ENCODE measurements at places on chromosomes 12 and 14.

DNA sequence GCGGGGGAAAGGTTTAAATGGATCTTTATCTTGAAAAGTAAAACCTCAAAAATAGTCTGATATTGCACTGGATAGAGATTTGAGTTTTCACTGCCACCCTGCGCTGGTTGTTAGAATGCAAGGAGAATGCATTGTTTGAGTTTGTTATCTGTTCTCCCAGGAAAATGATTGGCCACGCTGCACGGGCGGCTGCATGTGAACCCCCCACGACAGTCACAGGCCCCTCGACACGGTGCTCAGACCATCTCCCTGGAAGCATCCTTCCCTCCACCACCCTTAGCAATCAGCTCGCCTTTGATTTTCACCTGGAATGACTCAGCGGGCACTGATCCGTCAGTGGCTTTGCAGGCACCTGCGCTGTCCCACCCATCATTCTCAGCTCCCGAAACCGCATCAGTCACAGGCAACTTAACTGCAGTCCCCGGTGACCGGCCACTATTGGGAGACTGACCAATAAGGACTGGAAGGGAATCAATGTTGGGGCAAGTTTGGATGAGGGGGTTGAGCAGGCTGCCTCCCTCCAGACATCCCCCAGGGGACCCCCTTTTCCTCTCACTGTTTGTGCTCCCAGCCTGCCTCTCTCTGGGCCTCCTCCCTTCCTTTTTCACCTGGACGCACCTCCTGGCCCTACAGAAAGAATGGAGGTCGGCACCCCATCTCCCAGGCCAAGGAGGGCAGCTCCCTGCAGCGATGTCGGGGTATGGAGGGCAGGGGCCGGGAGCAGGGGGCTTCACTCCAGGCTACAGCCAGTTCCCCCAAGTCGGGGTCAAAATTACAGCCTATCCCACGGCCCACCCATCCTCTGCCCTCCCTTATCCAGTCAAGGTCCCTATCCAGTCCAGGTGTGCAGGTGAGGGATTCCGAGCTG, 28.5 kb upstream of the C14orf180 start:
- DNase-seq: no peak

- no peak for DNase-seq
Observed at GRCh38 chr14:78022059-78022458, 148.1 kb upstream of the NRXN3 start.

- no peak for DNase-seq
Observed at GRCh38 chr12:57551637-57552305, 1.9 kb downstream of the KIF5A start.

DNA sequence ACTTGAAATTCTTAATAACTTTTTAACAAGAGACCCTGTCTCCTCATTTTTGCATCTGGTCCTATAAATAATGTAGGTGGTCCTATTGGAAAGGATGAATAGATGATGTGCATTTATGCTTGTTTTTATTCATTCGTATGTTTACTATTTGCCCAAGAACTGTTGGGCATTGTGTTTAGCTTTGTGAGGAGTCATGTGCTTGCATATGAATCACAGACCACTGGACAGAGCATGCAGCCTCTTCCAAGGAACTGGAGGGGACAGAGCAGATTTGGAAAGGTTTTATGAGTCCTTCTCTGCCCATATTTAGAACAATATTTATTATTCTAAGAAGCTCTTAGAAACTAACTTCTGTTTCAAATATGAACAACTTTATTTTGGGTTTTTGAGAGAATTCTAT, 414.0 kb downstream of the SOX5 start:
- DNase-seq: no peak

- no peak for DNase-seq
Observed at GRCh38 chr12:20646239-20646827, 48.8 kb upstream of the SLCO1C1 start.

DNA sequence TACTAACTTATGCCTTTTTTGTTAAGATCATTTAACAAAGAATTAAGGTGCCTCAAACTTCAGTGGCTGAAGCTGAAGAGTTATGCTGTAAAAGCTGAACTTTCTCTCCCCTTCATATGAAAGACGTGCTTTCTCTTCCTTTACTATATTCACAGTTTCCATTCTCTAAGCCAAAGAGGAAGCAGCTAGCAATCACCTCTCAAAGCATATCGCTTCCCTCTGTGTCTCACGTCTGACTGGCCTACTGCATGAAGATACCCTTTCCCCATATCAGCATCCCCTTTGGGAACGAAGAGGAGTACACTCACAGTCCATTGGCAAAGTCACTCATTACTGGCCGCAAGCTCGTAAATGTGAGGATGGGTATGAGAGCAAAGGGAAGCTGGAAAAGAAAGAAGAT, 34.9 kb downstream of the SLC11A2 start:
- DNase-seq: no peak

DNA sequence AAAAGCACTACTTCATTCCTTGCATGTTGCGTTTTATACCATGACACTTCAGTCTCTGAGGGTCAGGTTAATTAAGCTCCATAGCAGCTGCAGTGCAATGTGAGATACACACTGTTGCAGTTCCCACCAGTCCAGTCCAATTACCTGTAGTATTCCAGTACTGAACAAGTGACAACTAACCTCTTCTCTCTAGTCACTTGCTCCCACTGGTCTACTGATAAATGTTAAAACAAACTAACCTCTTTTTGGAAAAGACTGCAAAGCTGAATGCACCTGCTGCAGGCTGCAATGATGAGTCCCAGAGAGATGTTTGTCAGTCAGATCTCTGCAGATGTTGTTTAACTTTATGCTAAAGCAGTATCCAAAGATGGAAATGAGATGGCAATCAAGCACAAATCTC, 7.9 kb downstream of the NOVA1 start:
- DNase-seq: no peak

GRCh38 chr12:5247144-5247543, 184.8 kb upstream of the NTF3 start:
- no peak for DNase-seq

- no peak for DNase-seq
Observed at GRCh38 chr12:111756681-111757080, 10.1 kb upstream of the ALDH2 start.

GRCh38 chr12:26150736-26151450, 26.1 kb upstream of the BHLHE41 start:
- DNase-seq: no peak

GRCh38 chr14:84937449-84937848, 592.5 kb upstream of the FLRT2 start:
- no peak for DNase-seq

DNA sequence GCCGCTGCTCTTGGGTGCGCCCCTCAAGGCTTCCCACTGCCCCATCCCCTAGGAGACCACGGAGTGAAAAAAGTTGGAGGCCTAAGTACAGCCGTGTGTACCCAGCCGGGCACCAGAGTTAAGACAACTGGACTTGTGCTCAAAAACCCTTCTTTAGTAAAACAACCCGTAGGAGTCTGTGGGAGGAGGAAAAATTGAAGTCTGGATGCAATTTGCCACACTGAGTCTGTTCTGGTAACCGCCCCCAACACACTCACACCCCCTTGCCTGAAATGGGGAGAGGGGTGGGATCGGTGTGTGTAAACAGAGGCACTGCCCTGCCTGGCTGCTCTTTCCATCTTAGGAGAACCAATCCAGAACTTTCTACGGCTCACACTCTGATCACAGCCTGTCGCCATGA, 41.7 kb downstream of the DPF3 start:
- DNase-seq: no peak

GRCh38 chr14:77157740-77158139, 16.1 kb upstream of the ZDHHC22 start:
- no peak for DNase-seq

Data from esophagus squamous epithelium (tissue), 5 donors.